ENCODE measurements at places on chromosomes 5 and 9.

- no peak for DNase-seq
These were observed 1.8 kb downstream of the NFIB start for GRCh38 chr9:14311956-14312685.

DNA sequence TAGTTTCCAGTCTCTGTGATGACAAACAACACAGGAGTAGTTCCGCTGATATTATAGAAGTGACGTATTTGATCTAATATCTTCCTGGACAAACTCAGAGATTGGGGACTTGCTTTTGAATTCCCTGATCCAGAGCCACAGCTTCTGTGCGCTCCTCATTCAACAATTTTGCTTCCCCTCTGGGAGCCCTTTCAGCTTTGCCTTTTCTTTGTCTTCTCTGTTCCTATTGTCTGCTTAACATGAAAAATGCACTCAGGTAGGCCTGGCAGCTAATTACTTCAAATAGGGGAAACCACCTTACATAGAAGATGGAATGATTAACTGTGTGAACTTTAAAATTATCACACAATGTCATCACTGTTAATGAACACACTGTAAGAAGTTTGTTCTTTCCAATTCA, 192.9 kb downstream of the EPB41L4A start:
- no peak for DNase-seq

GRCh38 chr5:50730336-50730735, 63.9 kb downstream of the PARP8 start:
- no peak for DNase-seq

DNA sequence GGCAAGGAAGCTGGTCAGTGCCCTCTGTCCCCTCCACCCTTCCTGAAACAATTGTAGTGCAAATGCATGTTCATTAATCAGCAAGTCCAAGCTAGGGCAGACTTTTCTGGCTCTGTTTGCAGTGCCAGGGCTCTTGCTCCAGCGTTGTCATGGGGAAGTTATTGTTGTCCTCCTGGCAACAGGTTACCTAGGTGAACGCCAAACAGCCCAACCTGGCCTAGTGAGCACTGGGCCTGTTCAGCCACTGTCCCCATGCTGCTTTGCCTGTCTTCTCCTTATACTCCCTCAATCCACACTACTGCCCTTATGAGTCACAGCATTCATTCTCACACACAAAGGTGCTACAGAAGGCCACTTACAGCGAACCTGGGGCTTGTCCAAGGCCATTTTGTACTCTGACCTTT, 34.5 kb upstream of the GLIS3 start:
- DNase-seq: no peak

DNA sequence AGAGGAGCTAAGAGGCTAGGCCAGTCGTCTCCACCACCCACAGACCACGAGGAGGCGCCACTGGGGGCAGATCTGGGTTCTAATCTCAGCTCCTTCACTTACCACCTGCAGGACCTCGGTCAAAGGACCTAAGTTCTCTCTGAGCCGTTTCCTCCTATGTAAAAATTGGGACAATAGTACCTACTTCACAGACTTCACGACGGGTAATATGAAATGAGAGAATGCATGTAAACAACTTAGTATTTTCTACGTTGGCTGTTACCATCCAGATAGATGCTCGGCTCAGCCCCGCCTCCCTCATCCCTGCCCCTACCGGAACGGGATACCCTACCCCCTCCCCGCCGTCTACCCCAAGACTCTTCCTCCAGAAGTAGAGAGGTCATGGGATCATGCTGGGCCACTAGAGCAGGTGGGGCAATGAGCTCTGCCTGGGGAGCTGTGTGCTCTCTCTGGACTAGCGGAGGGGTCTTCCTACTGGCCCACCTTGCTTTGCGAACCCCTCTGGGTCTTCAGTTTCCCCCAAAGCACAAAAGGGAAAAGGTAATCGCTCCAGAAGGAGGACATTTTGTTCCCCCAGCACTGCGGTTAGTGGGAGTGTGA, 541 bp downstream of the GNPDA1 start:
- peak; percentile 21 for DNase-seq

DNA sequence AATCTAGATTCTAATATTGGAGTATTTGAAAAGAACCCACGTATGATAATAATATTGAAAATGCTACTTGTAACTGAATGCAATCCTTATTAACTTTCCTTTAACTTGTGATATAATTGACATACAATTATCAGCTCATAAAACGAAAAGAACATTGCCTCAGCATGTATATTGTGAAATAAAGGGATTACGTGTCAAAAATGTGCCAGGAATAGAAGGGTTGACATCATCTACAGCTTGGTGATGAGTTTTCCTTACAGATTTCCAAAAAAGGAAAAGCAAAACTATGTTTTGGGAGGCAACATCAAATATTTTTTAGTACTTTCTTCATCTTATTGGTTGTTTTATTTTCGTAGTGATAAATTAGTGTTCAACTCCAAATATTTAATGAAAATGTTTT, 266.0 kb upstream of the PTGER4 start:
- DNase-seq: no peak

GRCh38 chr5:159096243-159096923, 3.3 kb downstream of the EBF1 start:
- DNase-seq: no peak

DNA sequence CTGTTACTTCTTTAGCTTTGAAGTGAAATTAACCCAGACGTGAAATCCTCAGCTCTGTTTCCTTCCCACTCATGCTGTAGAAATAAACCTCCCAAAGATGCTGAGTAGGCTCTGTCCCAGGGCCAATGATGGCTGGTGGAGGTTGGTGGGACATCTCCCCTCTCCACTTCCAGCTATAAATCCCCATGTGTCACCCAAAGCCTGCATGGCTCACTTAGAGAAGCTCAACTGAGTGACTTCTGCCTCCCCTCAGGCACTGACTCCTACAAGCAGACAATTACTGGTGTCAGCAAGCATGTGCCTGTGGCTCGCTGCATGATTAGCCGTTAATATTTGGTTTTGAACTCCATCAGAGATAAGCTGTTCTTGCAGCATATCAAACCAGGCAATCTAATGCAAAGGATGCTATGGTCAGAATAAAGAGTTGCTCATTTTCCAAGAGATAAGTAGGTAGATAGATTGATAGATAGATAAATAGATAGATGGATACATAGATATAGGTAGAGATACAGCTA, 569.5 kb upstream of the WWC1 start:
- no peak for DNase-seq

GRCh38 chr9:29144476-29144875, 1571.2 kb upstream of the C9orf72 start:
- no peak for DNase-seq

DNA sequence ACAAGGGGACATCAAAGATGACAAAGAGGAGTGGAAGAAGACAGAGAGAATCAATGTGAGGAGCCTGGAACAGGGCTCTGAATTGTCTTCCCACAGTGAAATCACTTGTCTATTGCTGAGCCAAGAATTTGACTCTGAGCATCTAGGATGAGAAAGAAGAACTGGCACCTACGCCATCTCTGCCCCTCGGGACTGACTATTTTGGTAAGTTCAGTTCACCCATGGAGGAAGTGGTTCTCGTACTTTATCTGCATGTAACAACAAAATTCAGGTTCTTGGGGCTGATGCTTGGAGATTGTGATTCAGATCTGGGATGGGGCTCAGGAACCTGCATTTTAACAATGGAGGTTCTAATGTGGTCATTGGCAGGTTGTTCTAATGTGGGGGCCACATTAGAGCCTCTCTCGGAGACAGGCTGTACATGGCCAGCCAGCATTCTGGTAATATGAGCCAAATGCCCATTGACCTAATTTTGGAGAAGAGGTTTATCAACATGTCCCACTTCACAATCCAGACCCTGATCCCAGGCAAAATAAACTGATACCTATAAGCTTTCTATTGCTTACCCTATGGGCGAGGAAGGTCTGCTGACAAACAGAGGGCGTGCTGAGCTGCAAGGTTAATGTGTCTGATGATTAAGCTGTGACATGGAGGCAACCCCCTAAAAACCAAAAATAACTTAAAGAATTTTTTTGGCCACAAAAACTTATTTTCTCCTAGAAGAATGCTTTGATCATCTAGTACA, 2.7 kb upstream of the IL12B start:
- DNase-seq: no peak

- DNase-seq: no peak
These were observed 8.9 kb downstream of the SMAD5 start for GRCh38 chr5:136141561-136141960.

DNA sequence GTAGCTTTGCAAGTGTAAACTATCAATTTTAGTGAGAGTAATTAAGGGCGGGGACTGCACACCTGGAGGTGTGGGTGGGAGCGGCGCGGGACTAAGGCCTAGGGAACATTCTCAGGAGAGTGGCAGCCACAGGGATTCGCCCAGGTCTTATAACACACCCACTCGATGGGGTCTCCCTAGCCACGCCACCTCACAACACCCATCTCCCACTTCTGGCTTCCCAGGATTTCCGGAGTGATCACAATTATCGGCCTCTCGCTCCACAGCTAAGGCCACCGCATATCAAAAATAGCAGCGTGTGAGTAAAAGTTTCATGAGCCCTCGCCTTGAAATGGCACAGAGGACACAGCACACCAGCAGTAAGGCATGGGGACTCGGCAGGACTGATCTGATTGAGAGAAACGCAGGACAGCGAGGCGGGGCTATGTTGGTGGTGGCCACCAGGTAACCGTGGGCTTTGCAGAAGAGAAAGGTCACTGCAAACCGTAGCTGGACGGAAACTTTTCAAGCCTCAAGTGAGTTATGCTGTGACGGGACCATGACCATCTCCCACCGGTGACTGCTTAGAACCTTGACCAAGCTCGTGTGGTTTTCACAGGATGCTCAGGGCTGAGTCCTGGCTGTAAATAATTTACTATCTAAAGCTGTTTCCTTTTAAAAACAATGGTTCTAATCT, 1.1 kb upstream of the LPAR1 start:
- no peak for DNase-seq

DNA sequence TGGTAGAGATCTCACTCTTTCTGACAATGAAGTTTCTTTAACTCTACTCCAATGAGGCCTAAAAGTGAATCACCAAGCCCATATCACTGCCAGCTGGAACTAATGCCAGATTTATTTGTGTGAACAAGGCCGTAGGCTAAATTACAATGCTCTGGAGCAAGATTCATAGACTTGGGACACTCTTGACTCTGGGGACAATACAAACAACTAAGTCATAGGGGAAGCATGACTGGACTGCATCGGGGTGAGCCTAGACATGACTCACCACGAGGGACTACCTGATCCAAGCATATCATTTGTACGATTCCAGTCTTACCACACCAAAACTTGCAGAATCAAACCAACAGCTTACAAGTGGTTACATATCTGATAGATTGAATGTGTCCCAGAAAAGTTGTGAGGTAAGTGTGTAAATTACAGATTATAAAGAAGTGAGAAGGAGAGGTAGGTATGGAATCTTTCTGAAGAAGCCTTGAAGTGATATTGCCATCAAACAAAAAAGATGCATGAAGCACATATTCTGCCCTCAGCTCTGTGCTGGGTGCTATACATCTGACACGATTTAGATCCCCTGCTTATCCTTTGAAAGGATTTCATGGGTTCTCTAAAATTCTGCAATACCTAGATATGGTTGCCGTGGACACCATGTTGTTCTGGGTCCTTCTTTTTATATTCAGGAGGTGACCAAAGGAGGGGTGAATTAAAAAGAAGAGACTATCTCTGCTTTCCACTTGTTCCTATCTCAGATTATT, 199.3 kb upstream of the PDE4D start:
- no peak for DNase-seq

DNA sequence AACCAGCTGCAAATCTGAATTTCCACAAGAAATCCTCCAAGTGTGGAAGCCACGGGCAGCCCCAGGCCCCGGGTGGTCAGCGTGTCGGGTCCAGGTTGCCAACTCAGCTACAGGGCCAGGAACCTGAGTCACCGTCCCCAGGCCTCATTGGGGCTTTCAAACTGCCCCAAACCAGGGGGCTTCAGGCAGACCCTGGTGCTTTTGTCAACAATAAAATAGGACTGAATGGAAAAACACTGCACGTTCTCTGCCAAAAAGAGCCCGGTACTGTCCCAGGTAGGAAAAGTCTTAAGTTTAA, 24.0 kb downstream of the GFPT2 start:
- DNase-seq: no peak

- no peak for DNase-seq
These were observed 79.7 kb upstream of the SMIM23 start for GRCh38 chr5:171705830-171706468.

DNA sequence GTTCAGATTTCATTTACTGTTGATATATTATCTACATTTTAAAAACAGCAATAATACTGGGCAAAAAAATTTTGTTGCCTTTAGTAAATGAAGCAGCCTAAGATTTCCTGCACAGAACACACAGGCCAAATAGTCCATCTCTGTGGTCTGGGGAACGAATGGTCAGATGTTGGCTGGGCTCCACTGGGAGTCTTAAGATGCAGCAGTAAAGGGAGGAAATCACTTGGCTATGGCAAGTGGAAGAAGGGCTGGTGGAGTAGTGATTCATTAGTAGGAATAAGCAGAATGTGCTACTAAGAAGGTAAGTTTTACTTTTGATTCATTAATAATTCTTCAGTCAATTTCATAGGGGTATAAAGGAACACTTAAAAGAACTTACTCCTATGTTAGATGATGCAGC, 91.1 kb upstream of the ARRDC3 start:
- no peak for DNase-seq

DNA sequence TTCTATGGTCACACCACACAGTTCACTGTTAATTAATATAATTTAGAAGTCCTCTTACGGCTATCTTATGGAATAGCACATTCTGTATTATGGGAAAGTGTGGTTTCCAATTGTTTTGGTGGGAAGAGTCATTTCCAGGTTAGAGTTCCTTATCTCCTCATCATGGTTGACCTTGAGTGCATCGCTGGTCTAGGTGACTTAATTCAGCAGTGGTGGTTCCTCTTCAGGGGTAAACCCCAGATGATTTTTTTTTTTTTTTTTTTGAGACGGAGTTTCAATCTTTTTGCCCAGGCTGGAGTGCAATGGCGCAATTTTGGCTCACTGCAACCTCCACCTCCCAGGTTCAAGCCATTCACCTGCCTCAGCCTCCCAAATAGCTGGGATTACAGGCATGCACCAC, 106.9 kb downstream of the UGCG start:
- DNase-seq: no peak

DNA sequence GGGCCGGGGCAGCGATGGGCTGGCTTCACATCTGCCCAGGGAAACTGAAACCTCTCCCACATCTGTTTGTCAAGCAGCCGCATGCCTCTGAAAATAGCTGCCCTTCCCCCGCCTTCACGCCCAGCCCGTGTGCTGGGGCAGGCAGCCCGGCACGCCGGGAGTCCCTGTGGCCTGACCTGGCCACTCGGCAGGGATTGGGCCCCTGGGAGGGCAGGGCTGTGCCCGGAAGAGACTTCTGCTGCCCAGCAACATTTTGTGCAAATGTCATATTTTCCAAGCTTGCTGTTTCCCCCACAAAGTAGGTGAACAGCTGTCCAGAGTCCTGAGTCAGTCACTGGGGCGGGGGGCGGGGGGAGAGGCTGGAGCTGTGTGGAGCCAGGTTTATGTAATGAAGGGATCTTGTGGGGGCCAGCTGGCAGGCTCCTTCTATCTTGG, 8.2 kb downstream of the COL27A1 start:
- no peak for DNase-seq

- no peak for DNase-seq
These were observed 11.4 kb upstream of the MACIR start for GRCh38 chr5:103247118-103247517.

- DNase-seq: no peak
These were observed 14.0 kb downstream of the PPWD1 start for GRCh38 chr5:65577141-65577540.

- DNase-seq: no peak
These were observed 34.2 kb downstream of the HTR4 start for GRCh38 chr5:148620091-148620490.

Measured in central memory CD4-positive, alpha-beta T cell (primary cell).